ENCODE measurements at places on chromosomes 3 and 15.

- DNase-seq: no peak
Observed at GRCh38 chr3:42771271-42771670, 1.8 kb downstream of the CCDC13 start.

- DNase-seq: peak; percentile 78
Observed at GRCh38 chr3:133271539-133271938, 128.3 kb upstream of the BFSP2 start.

- no peak for DNase-seq
Observed at GRCh38 chr3:102079809-102080197, 230.5 kb downstream of the NFKBIZ start.

- DNase-seq: peak; percentile 12
Observed at GRCh38 chr3:63067999-63068645, 192.9 kb upstream of the CADPS start.

GRCh38 chr3:98556164-98557130, 24.7 kb downstream of the GPR15 start:
- DNase-seq: no peak

DNA sequence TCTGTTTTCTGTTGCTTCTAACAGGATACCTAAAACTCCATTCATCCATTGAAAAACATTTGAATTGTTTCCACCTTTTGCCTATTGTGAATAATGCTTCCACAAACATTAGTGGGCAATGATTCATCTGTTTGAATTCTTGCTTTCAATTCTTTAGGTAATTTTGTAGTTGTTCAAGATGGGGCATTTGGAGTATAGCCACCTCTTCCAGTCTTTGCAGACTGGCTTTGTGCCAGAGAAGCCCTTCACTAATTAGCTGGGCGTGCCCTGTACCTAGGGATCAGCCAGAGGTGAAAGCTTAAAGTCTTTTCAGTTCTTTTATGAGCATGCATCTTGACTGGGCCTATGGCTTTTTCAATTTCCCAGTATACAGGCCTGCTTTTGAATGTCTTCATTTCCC, 10.9 kb downstream of the RTP1 start:
- peak; percentile 45 for DNase-seq

DNA sequence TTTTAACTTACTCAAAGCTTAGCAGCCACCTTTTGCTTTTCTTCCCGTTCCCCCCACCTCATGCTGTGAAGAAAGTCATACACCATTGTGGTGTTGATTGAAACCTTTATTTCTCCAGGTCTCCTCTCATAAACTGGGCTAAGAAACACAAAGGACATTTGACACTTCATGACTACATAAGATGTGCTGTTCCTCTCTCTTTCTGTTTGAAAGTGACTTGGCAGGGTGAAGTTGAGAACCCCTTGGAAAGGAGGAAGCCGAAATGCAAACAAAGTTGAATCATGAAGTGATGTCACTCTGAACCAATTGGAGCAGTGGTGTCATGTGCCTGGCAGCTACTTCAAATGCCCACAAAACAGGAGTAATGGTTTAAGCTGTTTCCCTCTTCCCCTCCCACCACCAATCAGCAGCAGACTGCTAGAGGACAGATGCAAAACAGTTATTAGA, 174.7 kb downstream of the IGF1R start:
- DNase-seq: no peak

DNA sequence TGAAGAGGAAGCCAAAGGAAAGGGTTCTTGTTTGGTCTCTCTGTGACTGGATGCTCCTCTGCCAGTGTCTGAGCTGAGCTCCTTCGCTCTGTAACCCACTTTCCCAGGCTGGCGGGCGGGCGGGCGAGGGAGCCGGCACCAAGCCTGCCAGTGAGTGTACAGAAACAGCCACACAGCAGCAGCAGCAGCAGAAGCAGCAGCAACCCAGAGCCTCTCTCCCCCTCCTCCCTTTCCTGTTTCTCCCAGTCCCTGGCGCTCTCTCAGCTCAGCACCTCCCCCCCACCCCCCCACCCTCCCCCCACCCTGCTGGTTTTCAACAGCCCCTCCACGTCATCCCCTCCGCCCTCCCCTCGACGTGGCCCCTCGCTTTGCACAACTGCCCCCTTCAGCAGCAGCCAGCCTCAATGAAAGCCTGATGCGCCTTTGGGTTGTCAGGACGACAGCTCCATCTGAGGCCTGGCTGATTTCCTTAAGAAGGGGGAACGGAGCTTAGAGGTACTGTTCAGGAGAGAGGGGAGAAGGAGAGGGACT, at the start of gene LSAMP:
Gene LSAMP, minus strand, starts transcription at position 177 of the 531 bp plus-strand sequence.
- DNase-seq: peak; percentile 66

GRCh38 chr15:39413558-39413957, 167.3 kb upstream of the THBS1 start:
- DNase-seq: no peak

- peak; percentile 62 for DNase-seq
Observed at GRCh38 chr15:75712668-75713337, at the start of gene CSPG4. TSS of gene CSPG4 (minus strand) at chr15:75712848. CDS start at chr15:75712755, 93 bp downstream.

GRCh38 chr3:128448491-128448890, 18.2 kb downstream of the DNAJB8 start:
- DNase-seq: no peak

GRCh38 chr3:123521179-123521969, 63.5 kb downstream of the HACD2 start:
- DNase-seq: no peak

- DNase-seq: no peak
Observed at GRCh38 chr3:186067360-186068242, 41.3 kb downstream of the ETV5 start.

DNA sequence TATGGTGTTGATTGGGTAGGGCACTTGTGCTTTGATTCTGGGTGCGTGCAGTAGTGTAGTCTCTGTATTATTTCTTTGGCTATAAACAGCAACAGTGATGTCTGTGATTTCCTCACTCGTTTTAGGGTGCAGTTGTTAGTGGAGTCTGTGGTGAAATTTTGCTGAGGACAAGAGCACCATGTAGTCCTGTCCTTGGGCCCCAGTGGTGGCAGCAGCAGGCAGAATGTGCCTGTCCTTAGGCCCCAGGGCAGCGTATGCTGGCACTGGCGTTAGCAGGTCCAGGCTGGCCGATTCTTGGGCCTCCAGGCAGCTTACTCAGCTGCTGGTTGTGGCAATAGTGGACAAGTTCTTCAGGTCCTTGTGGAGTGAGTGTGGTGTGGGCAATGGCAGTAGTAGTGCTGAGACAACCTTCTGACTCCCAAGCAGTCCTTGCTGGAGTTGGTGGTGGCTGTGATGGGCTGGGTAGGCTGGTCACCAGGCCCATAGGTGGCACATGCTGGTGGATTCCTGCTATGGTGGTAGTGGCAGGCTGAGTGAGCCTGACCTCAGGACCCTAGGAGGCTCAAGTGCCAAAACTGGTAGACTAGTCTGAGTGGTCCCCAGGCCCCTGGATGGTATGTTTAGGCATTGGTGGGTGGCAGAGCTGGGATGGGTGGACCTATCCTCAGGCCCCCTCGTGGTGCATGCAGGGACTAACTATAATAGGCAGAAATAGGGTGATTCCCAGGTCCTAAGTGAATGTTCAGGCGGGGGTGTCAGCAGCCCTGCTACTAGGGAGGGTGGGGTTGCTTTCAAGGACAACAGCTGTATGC, 56.3 kb downstream of the TNFAIP8L3 start:
- DNase-seq: peak; percentile 29

DNA sequence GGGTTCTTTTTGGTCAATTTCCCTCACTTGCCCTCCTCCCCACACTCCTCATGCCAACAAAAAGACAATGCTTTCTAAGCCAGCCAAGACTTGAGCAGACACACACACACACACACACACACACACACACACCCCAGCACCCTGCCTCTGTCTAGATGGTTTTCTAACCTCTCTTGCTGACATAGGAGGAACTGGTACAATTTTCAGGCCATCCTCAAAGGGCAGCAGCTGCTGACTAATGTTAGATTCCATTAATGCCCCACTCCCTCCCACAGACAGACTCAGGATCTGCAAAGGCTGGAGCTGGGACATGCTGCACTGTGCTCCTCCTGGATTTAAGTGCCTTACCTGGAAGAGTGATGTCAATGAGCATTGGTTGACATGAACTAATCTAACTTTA, 438.4 kb downstream of the OCA2 start:
- no peak for DNase-seq

DNA sequence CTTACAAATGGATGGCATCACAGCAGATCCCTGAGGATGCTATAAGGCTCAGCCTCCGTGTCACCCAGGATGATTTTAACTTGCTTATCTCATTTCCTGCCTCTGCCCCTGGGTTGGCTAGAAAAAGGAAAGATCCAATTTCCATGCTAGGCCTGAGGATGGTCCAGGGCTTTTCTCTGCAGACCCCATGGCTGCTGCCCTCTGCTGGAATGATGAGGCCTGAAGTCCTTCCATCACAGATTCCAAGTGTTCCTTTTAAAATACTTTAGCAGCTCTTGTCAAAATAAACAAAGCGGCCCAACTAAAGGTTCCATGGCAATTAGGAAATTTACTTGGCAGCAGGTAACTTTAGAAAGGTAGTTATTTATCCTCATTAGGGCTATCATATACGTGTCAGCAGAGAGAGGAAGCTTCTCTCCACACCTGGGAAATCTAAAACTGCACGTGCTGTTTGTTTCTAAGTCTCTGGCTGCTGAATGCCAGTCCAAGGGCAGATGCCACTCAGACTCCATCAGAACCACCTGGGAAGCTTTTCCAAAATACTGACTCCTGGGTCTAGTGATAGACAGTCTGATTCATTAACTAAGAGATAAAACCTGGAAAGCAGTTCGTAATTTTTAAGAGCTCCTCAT, 401.9 kb upstream of the IL12A start:
- DNase-seq: peak; percentile 80

GRCh38 chr3:64084640-64085039, 61.3 kb upstream of the PSMD6 start:
- DNase-seq: no peak

- DNase-seq: no peak
Observed at GRCh38 chr3:127394984-127395662, 107.3 kb upstream of the PRR20G start.

DNA sequence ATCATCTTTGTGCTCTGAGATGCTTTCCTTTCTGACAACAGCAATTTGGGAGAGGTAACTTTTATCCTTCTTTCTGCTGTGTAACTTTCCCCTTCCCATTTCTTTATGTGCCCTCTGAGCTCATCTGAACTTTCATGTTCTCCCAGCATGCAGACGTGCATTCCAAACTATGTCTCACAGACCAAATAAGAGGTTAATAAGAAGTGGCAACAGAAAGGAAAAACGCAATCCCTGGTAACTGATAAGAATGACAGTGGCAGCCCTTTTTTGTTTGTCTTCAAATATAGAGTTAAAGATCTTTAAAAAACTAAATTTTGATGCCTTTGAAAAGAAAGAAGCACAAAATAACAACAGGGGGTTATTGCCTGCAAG, 533.4 kb downstream of the FOXP1 start:
- DNase-seq: no peak

- no peak for DNase-seq
Observed at GRCh38 chr3:36827133-36827532, 62.8 kb upstream of the DCLK3 start.

- no peak for DNase-seq
Observed at GRCh38 chr3:186896006-186896405, 34.3 kb upstream of the ST6GAL1 start.

DNA sequence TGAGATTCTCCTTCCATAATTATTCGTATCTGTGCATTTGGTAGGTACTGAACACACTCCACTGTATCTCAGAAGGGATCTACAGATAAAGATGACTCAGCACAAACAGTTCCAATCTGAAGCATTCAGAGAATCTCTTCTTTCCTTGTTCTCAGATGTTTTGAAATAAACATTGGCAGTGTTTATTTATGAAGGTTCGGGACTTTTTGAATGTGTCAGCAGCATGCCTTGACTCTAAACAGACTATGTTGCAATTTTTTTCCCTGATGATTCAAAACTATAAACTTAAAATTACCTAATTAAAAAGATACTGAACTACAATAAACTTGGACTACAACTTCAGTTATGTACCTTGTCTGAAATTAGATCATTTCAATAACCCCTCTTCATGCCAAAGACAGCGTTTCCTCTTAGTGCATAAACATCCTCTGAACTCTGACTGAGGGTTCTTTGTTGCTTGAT, 612.9 kb upstream of the TBL1XR1 start:
- no peak for DNase-seq

- DNase-seq: no peak
Observed at GRCh38 chr3:174619239-174619638, 239.9 kb upstream of the NAALADL2 start.

DNA sequence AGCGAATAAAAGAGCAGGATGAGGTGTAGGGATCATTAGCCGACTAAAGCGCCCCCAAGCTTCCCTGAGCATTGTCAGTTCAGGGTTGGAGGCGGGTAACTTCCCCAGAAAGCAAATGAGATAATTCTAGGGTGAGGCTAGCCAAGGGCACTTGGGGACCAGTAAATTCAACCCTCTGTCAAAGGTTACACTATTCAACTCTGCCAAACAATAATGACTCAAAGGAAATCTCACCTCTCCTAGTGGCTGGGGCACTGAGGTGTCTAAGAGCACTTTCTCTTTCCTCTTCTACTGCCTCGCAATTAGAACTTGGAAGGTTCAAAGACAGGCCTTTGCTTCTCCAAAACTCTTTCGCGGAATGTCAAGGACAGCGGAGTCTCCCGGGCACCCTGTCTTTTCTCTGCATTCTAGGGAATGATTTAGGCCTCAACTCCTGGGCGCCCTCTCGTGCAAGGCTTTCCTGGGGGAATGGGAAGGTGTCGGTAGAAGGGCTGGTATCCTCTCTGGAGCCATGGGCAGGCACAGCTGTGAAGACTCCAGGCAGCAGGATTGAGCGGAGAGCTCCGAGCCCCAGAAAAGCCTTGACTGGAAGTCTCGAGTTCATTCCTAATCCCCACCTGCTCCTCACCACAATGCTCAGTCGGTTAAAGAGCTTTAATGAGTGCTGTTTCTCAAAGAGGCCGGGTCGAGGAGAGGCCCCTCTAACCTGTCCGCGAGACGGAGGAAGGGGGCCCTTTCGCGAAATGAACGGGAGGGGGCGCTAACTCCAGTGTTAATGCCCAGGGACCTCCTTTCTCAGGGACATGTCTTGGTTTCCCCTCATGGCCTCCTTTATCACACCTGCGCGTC, 21.9 kb downstream of the ZIC4 start:
- peak; percentile 12 for DNase-seq

- DNase-seq: no peak
Observed at GRCh38 chr3:31432897-31433678, 99.6 kb upstream of the STT3B start.

GRCh38 chr3:45067941-45068340, 41.8 kb downstream of the CLEC3B start:
- no peak for DNase-seq

GRCh38 chr3:128559486-128560225, 66.7 kb upstream of the GATA2 start:
- no peak for DNase-seq

GRCh38 chr3:36969540-36970432, 23.1 kb downstream of the EPM2AIP1 start:
- peak; percentile 5 for DNase-seq

Measured in NCI-H82 (cell line).